ENCODE measurements at places on chromosomes 6 and 20.

DNA sequence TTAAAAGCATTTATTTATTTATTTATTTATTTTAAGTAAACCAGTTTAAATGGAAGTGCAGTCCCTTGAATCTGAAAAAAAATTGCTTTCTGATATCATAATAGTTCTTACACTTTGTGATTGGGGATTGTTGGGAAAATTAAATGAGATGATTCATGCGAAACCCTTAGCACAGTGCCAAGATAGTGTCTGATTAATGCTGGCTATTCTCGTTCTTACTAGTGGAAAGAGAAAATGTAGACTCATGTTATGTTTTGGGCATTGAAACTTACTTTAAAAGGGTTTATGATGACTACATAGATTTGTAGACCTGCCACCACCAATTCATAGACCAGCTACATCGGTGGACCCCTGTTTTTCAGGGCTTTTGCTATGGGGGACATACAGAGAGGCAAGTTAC lies 229.2 kb upstream of the ZFP64 start:
- no peak for DNase-seq

GRCh38 chr6:120122401-120122800 lies 772.8 kb upstream of the MAN1A1 start:
- no peak for DNase-seq

- no peak for DNase-seq
These were observed 92.1 kb downstream of the FOXC1 start for GRCh38 chr6:1701668-1702353.

DNA sequence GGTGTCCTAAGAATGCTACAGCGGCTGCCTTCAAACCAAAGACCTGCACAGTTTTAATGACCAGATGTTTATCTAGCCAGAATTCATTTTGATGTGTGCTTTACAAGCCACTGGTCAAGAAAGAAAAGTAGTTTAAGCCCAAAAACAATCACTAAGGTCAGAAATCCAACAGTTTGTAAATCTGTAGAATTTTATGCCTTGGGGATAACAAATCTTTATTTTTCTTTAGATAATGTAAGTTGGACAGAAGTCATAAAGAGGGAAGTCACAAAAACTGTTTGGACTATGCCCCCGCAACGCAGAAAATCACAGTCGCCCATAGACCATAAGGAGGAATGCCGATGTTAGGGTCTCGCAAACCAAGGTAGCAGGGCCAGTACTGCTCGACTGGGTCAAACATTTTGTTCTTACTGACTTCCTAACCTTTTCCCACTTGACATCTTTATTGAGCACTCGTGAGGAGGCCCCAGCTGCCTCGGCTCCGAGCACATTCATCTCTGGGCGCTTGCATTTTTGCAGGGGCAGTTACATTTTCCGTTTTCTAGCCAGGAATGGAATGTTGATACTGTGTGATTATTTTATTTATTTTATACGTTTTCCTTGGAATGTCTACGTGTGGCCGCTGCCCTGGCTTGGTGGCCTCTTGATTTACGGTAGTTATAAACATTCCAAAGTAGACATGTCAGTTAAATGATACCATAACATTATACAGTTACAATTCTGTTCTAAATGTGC lies 56.7 kb upstream of the APCDD1L start:
- DNase-seq: no peak

GRCh38 chr20:309841-310644 lies 12.7 kb downstream of the ZCCHC3 start:
- no peak for DNase-seq

DNA sequence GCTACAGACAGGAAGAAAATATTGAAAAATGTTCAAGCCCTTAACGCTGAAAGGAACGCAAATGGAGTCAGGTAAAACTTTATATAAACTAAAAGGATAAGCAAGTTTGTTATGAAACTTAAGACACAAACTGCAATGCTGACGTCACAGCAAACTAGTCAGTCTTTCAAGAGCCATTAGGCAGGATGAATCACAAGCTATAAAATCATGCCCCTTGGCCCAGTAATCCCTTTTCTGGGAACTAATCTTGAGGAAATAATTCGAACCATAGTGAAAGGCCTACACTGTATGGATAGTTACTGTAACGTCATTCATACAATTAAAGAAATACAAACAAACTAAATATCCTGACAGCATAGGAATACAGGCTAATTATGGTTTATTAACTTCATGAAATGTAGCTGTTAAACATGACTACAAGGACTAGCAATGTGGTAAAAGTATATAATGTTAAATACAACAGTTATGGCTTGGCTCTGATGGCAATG lies 42.7 kb upstream of the HINT3 start:
- no peak for DNase-seq

DNA sequence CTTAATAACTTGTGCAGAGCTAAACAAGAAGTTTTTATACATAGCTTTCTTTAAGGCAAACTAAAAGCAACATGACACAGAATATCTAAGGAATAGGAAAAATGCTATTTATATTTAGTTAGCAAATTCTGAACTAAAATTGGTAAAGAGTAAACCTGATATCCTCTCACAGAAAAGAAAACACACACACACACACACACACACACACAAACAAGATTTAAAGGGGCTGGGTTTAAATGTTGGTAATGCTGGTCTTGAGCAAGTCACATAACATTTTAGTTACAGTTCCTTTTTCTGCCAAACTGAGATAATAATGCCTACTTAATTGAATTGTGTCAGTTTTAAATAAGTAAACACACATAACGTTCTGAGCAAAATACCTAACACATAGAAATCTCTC lies 1.6 kb downstream of the TRDN start:
- no peak for DNase-seq

- no peak for DNase-seq
These were observed 711 bp upstream of the SIRT5 start for GRCh38 chr6:13573669-13574110.

GRCh38 chr6:169283924-169284323 lies 30.3 kb upstream of the THBS2 start:
- DNase-seq: no peak

GRCh38 chr6:13508711-13509705 lies 21.6 kb upstream of the GFOD1 start:
- DNase-seq: no peak

DNA sequence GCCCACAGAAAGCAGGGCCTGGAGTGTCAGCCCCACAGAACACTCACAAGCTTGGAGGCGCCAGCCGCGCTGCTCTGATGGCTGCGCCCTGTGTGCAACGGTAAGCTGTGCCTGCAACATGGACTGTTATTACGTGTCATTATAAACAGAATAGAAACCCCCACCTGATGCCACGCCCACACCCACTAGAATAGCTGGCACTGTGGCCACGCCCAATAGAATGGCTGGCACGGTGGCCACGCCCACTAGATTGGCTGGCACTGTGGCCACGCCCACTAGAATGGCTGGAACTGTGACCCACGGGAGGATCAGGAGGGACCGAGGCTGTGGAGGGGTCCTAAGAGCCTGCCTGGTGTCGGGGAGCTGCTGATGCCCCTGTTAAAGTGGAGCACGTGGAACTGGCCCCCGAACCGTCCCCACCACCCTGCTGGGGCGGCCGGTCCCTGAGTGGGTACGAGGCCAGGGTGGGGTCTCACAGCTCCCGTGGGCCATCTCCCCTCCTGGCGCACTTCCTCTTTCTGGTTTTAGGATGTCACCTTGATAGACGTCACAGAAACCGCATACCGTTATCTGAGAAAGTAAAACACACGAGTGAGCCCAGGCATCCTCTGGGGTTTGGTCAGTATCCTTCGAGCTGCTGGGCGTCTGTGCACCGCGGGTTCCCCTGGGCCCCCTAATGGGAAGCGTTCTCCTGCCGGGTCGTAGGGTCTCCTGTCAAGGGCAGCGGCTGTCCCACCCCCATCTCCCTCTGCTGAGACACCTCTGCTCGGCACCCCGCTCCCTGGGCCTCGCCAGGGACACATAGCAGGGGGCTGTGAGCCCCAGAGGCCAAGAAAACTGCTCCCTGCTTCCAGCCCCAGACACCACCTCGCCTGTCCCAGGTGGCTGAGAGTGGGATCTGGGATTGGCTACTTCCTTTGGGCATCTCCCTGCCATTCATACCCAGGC lies 25.4 kb downstream of the SLC17A9 start:
- DNase-seq: no peak

DNA sequence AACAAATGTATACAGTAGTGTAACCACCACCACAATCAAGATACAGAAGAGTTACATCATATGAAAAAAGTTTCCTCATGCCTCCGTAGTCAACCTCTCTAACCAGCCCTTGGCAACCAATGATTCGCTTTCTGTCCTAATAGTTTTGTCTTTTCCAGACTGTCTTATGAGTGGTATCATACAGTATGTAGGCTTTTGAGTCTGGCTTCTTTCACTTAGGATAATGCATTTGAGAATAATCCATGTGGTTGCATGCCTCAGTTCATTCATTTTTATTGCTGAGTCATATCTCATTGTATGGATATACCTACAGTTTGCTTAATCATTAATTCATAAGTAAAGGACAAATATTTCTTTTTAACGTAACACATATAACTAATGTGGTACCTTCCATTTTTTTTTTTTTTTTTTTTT lies 86.4 kb upstream of the RIPOR2 start:
- DNase-seq: no peak

- DNase-seq: no peak
These were observed 117.4 kb downstream of the ZFAND3 start for GRCh38 chr6:37936906-37937305.

- DNase-seq: no peak
These were observed 146.0 kb downstream of the CEBPB start for GRCh38 chr20:50336661-50337060.

DNA sequence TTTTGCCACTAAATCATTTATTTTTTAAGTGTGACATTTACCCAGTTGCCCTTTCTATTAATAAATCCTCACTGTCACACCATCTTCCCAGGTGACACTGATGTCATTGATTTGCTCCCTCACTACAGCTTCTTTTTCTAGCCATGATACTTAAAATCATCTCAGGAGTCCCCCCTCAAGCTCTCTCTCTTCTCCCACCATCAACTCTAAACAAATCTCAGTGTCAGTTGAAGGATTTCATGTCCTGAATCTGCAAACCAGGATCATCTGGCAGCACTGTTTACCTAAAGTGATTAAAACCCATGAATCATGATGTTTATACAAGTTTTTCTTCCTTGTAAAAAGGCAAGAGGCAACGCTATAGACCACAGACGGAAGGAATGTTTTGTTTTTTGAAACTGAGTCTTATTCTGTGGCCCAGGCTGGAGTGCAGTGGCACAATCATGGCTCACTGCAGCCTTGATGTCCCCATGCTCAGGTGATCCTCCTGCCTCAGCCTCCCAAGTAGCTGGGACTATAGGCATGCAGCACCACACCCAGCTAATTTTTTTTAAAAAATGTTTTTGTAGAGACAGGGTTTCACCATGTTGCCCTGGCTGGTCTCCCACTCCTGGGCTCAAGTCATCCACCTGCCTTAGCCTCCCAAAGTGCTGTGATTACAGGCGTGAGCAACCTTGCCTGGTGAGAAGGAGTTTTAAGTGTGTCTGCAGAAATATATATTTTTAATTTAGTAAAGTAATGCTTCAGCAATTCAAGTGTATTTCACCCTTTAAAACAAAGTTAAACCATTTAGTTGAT lies 30.1 kb upstream of the SH3BGRL2 start:
- no peak for DNase-seq

- no peak for DNase-seq
These were observed 35.9 kb downstream of the MOXD1 start for GRCh38 chr6:132365281-132365907.

DNA sequence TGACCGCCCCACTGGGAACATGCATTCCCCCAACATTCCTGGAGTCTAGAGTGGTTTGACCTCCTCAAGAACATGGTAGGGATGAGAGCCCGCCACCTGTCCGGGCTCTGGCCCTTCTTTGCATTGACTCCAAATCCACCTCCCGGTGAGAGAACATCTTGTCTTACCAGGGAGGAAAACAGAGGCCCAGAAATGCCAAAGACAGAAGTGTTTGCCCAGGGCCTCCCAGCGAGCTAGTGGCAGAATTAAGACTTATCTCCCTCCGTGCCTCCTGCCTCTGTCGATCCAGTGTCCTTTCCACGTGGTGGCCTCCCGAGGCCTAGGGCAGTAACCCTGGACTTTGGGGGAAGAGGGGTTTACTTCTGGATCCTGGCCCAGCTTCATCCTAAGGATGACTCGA lies 134.8 kb downstream of the JPH2 start:
- DNase-seq: no peak

DNA sequence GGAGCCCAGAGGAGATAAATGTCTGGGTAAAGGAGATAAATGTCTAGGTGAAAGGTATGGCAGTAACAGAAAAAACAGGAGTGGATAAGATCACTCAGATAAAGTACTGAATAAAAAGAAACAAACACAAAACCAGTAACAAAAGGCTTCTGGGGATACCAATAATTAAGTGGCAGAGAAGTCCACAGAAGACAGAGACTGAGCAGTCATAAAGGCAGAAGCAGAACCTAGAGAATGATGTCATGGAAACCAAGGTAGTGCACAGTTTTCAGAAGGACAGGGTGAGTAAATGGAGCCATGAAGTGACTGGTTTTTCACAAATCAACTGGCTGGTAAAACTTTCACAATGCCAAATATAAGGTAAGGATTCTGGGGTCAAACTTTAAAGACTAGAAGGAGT lies 80.9 kb upstream of the PLN start:
- no peak for DNase-seq

DNA sequence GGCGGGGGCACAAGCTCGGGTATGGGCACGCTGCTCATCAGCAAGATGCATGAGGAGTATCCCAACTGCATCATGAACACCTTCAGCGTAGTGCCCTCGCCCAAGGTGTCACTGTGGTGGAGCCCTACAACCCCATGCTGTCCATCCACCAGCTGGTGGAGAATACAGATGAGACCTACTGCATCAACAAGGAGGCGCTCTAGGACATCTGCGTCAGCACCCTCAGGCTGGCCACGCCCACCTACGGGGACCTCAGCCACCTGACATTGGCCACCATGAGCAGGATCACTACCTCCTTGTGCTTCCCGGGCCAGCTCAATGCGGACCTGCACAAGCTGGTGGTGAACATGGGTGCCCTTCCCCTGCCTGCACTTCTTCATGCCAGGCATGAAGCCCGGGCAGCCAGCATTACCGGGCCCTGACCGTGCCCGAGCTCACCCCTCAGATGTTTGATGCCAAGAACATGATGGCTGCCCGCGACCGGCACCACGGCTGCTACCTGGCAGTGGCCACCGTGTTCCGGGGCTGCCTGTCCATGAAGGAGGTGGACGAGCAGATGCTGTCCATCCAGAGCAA lies 12.8 kb downstream of the GABRR2 start:
- no peak for DNase-seq

DNA sequence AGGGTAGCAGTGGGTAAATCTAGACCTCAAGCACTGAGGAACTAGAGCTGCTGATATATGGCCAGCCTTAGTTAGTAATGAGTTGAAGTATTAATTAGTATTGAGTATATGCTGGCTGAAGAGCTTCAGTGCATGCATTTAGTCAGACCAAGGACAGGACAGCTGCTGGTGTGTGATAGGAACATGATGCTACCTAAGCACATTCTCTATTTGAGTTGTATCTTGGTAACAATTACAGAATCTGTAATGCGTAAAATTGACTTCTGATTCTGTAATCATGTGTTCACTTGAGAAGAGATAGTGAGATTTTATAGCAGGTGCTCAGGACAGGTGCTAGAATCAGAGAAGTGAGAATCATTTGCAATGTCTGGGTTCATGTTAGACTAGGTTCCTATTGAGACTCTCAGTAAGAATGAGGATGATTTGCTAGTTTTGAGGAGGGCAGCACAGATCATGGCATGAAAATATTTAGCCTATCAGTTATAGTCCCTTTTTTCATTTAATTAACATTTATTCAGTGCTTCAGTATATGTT lies 369.4 kb upstream of the HS3ST5 start:
- no peak for DNase-seq
